AG08396 (cell line): ENCODE measurements at places on chromosomes 3 and 15.

GRCh38 chr3:5300638-5301037 lies 113.1 kb downstream of the EDEM1 start:
- no peak for DNase-seq

DNA sequence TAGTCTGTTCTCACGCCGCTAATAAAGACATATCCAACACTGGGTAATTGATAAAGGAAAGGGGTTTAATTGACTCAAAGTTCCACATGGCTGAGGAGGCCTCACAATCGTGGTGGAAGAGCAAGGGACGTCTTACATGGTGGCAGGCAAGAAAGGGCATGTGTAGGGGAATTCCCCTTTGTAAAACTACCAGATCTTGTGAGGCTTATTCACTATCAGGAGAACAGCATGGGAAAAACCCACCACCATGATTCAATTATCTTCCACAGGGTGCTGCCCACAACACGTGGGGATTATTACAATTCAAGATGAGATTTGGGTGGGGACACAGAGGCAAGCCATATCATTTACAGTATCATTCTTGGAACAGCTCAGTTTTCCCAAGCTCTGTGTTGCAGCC lies 268.0 kb downstream of the SUCLG2 start:
- no peak for DNase-seq

DNA sequence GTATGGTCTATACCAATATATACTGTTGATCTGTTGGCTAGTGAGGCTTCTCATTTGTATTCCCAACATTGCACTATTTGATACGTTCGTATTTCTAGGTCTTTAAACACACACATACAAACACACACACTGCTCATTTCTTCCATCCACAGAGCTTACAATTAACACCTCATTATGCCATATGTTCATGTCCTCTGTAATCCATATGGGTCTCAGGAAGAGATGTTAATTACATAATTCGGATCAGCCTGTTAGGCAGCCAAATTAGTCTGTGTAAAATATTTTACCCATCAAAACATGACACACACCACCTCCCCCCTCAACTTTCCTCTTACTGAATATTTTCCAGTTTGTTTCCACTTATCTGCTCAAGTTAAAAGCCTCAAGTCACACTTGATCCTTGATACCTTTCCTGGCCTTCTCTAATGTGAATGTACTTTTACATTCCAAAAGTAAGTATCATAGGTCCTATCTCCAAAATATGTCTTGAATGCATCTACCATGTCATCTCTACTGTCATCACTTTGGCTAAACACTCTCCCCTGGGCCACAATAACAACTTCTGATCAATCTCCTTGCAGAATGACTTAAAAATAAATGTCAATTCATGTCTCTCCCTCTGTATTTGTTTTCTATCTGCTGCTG lies 28.2 kb downstream of the EOGT start:
- no peak for DNase-seq

DNA sequence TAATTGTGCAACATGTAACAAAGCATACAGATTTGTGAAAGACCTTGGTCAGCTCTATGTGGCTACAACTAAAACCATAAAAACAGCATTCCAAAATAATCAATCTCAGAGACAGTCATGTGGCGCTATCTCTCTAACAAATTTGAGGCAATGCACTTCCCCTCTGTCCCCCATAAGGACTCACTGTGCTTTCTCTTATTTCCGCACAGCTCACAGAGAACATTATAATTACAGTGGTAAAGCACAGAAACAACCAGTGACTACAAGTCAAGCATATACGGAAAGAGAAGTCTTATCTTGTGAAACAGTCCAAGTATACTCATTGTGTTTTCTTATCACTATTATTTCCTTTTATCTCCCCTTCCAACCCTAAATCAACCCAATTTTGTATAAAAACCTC lies 64.3 kb downstream of the RYK start:
- no peak for DNase-seq

DNA sequence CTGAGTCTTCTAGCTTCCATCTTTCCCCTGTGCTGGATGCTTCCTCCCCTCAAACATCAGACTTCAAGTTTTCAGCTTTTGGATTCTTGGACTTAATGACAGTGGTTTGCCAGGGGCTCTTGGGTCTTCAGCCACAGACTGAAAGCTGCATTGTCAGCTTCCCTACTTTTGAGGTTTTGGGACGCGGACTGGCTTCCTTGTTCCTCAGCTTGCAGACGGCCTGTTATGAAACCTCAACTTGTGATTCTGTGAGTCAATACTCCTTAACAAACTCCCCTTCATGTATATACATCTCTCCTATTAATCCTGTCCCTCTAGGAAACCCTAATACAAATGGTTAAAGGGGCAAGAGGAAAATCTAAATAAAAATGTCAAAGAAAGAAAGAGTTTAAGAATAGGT lies 100.1 kb downstream of the ABI3BP start:
- no peak for DNase-seq

GRCh38 chr3:89289574-89290190 lies 182.3 kb downstream of the EPHA3 start:
- no peak for DNase-seq
